ENCODE measurements at places on chromosomes 4 and X.

GRCh38 chrX:71489540-71489939 is 43.4 kb upstream of the OGT start:
- no peak for DNase-seq

DNA sequence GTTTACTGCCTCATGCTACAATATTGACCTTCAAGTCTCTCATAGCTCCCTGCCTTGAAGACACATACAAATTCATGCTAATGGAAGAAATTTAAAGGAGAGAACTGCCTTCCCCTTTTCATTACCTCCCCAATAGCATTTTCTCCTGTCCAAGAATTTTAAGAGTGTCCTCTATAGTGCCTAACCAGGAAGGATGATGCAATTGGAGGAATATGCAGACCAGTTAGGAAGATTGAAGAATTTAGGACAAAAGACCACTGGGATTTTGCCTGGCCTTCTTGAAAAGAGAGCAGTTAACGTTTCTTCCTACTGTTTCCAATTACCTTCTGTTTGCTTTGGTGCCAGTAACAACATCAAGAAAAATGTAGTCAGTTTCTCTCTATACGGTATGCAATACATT is 443.9 kb downstream of the INPP4B start:
- DNase-seq = no peak

DNA sequence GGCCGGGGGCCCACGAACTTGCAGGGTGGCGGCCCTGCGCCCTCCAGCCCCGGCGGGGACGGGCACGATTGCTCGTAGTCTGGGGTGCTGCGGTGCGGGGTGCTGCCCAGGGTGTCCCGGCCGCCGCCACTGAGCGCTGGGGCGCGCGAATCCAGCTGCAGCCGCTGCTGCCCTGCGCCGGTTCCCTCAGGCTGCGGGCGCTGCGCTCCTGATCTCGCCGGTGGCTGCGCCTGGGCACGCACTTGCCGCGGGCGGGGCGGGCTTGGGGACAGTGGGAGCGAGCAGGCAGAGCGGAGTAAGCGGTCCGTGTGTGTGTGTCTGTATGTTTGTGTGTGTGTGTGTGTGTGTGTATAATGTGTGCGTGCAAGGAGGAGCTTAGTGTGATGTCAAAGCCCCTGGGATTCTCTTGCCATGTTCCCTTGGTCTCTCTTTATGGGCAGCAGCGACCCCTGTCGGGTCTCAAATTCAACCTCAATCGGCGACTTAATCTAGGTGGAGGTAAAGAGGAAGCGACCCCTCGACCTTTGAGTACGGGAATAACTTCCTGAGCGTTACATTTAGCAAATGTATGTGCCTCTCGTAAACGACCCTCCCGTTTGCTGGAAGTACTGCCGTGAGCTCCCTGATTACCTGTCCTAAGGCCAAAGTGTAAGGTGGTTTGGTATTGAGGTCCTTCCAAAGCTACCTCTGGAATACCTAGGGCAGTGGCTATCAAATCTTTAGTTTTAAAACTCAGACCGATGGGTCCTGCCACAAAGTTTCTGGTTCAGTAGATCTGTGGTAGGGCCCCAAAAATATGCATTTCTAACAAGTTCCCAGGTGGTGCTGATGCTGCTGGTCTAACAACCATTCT is at the start of gene RNF150:
RNF150 (minus strand) TSS at position 324 of the 853 bp plus-strand sequence.
- DNase-seq = peak; percentile 70

DNA sequence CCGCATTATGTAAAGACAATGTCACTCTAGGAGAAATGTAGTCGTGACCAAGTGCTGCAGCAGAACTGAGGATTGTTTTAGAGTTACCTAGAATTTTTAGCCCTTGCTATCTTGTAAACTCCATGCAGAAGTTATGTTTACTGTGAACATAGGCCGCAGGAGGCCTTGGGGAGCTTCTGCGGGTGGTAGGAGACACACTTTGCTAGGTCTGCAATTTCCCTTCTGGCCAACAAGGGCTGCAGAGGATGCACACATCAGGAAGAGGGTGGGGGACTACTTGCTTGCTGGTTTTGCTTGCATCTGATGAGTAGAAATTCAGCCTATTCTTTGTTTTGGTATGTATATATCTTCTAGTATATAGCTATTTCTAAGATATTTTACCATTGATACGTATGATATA is 23.1 kb downstream of the BANK1 start:
- DNase-seq = no peak

DNA sequence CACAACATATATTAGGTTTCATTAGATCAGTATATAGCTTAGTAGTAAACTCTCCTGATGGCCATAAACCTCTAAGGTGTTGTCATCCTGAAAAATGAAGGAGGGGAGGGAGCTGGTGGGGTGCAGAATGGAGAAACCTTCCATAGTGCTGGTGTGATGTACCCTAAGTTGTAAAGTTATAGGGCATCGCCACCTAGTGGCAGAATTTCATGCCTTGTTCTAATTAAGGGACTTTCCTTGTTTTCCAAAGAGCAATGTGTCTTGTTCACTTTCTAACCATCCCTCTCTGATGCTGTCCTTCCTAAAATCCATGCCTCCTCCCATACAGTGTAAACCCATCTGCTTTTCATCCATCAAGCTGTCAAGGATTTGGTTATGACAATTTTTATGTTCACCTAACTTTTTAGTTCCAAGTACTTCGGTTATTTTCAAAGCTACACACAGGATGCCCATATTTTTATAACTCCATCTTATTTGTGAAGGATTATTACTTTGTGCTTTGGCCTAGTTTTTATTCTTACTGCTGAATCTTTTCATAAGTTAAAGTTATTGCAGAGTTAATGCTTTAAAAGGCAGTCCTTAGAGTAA is 4.5 kb downstream of the NBDY start:
- DNase-seq = peak; percentile 26

- no peak for DNase-seq
Observed at GRCh38 chrX:109783701-109784079, 50.6 kb upstream of the ACSL4 start.

DNA sequence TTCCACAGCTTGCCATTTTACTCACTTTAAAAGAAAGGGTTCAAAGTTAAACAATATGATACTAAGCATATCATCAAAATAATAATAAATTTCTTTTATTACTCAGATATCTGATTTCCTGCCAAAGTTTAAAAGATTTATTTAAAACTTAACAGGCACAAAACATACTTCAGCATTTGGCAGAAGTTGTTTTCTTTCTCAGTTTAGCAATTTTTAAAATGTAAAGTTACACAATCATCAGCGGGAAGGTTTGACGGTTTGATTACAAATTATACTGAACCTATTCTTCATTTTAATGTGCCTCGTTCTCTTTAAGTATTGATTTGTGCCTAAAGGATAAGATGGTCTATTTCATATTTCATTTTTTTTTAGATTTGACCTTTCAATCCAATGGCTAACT is 227.2 kb downstream of the APBB2 start:
- no peak for DNase-seq

- no peak for DNase-seq
Observed at GRCh38 chr4:90121676-90122354, 5.4 kb upstream of the CCSER1 start.

DNA sequence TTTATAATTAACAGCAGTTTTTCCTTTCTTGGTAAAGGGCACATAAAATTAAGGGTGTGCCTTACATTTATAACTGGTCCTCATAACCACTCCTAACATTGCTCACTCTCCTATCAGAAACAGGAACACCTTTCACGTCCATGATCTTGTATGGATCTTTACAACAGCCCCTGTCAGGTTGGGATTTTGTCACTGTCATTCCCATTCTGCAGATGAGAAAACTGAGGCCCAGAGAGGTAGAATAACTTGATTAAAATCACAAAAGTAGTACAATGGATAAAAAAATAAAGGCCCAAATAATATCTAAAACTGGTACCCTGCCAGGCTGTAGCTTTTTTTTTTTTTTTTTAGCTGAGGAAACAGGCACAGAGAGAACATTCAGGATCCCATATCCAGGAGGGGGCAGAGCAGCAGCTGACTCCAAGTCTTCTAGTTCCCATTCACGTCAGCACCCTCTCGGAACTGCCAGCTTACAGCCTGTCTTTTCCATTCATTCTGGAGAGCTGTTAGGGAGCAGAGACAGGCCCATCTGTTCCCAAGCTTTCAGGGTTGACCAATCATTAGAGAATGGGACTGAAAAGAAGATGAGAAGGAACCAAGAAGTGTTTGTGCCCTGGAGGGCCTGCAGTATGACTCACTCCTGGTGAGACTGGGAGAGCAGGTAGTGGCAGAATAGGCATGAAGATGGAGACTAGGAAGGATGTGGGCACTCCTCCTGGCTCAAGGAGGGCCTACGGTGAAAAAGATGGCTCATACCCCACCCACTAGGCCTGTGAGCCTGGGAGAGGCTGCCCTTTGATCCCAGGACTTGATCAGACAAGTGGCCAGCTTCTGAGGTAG is 7.3 kb downstream of the SUV39H1 start:
- no peak for DNase-seq

GRCh38 chrX:133608406-133608805 is 193.1 kb upstream of the GPC4 start:
- no peak for DNase-seq

GRCh38 chr4:158850800-158851644 is 82.2 kb downstream of the FNIP2 start:
- DNase-seq = no peak

DNA sequence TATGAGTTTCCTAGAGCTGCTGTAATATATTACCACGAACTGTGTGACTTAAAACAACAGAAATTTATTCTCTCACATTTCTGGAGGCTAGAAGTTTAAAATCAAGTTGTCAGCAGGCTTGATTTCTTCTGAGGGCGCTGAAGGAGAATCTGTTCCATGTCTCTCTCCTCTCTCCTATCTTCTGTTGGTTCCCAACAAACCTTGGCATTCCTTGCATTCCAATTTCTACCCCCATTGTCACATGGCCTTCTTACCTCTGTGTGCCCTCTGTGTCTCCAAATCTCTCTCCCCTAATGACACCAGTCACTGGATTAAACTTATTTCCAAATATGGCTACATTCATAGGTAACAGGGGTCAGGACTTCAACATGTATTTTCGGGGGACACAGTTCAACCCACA is 672.7 kb downstream of the RPA4 start:
- no peak for DNase-seq

DNA sequence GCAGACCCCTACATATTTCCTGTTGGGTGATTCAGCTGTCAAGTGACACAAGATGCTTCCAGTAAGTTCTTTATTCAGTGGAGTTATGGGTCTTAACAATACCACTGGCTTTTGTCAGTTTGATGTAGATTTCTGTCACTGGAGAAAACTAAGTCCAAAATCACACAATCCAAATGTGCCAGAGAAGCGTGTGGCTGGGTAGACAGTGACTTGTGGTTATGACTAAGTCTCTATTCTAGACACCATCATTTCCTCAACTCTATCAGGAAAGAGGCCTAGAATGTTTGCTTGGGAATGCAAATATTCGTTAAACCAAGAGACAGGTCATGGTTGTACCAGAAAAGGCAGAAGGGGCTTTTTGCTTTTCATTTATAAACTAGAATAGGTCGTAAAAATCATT is 54.4 kb upstream of the HS3ST1 start:
- DNase-seq = no peak

- no peak for DNase-seq
Observed at GRCh38 chrX:149570668-149571067, 16.6 kb downstream of the MAGEA9B start.

DNA sequence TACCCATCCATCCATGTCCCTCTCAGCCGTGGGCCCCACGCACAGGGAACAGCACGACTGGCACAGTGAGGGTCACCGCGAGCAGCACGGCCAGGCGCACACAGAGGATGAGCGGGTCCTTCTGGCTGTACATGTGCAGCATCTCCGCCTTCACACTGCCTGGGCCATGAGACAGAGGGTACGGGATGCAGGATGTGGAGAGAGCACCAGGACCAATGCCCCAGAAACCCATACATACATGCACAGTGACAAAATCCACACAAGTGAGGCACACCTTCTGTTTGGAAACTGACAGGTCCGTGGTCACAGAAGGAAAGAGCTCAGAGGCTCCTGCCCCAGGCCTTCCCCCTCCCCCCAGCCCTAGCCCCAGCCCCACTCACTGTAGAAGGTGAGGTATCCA is 9.5 kb downstream of the SLC38A5 start:
- DNase-seq = no peak

DNA sequence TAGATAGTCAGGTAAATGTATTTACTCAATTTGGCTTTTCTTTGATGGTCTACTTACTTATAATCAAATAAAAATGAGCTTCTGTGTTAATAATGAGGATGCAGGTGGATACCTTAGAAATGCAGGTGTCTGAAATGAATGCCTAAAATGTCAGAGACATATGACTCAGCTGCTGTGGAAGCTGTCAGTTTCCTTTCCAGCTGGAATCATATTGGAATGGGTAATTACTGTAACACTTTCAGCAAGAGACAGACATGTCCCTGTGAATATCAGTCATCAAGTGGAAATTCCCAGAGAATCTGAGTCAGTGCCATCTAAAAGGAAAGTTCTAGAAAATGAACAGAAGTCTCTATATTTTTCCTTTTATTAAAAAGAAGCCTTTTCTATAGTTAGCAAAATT is 783.0 kb upstream of the AADAT start:
- no peak for DNase-seq

DNA sequence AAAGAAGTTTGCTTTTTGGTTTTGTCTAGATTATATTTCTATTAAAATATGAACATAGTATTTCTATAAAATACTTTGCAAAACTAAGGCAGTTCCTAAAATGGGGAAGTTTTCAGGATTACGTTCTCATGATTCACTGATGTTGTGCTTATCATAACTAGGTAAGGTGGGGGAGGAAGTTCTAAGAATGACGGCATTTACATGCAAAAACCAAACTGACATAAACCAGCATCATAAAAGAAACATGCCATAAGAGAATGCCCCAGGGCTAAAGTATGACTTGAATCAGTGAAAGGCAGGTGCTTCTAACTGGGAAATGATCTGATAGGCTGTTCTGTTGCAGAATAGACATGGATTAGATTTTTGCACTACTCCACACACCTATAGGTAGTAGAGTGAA is 204.7 kb upstream of the JADE1 start:
- no peak for DNase-seq

GRCh38 chrX:57286507-57287251 is at the start of gene FAAH2:
TSS of gene FAAH2 (plus strand) at chrX:57286706. CDS start at chrX:57286826, 120 bp downstream.
- DNase-seq = peak; percentile 79

GRCh38 chr4:160880180-160880579 is 1283.6 kb downstream of the FSTL5 start:
- DNase-seq = no peak

- DNase-seq = no peak
Observed at GRCh38 chrX:149982310-149982709, 44.0 kb upstream of the EOLA2 start.

DNA sequence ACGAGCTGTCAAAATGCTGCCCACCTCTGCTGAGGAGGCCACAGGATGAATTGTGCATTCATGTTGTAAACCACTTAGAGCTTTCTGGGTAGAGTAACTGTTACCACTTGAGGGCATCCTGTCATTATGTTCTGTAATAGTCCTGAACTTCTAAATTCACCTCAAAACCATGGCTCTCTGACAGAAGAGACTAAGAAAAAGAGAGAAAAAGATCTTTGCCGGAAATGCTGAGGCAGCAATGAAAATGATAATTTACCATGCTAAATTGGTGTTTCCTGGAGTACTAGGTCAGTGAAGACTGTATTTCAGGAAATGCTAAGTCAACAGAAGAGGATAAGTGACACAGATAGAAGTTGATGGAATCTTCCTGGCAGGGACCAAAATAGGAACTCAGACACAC is 942.3 kb upstream of the SLIT2 start:
- DNase-seq = no peak

All from thymus (tissue), 14 donors.